ENCODE measurements at places on chromosomes 1 and 21.

DNA sequence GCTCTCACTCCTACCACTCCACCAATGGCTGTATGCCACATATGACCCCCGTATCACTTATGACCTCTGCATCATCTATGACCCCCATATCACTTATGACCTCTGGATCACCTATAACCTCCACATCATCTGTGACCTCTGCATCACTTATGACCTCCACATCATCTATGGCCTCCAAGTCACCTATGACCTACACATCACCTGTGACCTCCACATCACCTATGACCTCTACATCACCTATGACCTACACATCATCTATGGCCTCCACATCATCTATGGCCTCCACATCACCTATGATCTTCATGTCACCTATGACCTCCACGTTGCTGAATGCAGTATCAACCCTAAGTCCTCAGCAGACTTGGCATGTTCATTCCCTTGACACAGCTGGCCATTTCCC is 271.2 kb downstream of the MATN1 start:
- DNase-seq, result peak; percentile 2

GRCh38 chr1:167093846-167094516 is at the start of gene STYXL2:
STYXL2 (plus strand) TSS chr1:167094075; CDS start chr1:167094850, 775 bp downstream.
- DNase-seq, result no peak

DNA sequence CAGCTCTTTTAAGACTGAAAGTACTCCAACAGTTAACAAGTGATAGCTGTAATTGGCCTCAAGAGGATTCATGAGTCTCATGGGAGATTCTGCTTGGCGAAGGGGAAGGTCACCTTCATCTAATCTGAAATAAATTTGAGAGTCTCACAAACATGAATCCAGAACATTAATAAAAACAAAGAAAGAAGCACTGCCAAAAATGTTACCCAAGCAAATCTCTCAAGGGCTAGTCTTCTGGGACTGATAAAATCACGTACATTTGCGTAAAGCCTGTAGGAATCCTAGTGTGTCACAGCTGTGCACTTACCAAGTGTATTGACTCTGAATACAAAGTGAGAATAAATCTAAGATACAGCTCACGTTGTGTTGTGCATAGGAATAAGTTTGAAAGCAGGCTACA is 21.2 kb upstream of the NUF2 start:
- no peak for DNase-seq

DNA sequence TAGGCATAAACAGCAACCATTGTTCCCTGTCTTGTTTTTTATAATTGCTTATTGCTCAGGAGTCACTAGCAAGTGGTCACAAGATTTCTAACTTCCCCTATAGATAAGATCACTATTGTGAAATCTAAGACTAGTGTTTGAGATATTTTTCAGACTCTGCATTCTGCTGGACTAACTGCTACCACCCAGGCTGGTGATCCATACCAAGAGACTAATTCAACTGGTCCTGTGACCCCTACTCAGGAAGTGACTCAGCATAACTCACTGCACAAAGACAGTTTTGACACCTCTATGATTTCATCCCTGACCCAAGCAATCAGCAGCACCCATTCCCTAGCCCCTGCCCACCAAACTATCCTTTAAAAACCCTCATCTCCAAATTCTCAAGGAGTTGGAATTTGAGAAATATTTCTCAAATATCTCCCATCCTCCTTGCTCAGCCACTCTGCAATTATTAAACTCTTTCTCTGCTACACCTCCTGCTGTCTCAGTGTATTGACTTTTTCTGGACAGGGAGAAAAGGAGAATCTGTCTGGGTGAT is 52.7 kb downstream of the TRIM33 start:
- no peak for DNase-seq

DNA sequence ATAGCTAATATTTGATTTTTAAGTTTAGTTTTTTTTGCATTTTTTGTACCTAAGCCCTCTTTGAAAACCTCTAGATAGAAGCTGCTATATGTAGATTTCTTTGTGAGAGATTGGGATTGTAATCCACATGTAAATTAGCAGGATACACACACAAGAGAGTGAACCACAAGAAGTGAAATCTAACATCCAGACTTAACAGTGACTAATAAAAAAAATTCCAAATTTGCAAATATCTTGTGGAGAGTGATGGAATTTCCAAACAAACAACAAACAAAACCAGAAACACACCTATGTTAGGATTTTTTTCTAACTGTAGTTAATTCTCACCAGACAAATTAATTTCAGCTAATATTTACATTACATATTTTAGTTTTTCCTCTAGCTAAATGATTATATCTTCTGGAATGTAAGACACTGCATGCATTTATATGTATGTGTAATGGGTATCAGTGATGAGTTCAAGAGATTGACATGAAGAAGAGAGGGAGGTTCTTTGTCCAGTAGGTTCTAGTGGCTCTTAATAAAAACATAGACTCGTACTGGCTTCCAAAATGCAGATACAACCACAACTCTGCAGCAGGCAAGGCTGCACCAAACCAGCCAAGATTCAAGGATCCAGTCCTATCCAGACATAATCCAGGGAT is 12.8 kb downstream of the CLDN17 start:
- no peak for DNase-seq

GRCh38 chr1:169918927-169919326 is 25.2 kb upstream of the SCYL3 start:
- DNase-seq, result no peak

GRCh38 chr1:10401281-10401680 is 2.4 kb downstream of the PGD start:
- peak; percentile 47 for DNase-seq

DNA sequence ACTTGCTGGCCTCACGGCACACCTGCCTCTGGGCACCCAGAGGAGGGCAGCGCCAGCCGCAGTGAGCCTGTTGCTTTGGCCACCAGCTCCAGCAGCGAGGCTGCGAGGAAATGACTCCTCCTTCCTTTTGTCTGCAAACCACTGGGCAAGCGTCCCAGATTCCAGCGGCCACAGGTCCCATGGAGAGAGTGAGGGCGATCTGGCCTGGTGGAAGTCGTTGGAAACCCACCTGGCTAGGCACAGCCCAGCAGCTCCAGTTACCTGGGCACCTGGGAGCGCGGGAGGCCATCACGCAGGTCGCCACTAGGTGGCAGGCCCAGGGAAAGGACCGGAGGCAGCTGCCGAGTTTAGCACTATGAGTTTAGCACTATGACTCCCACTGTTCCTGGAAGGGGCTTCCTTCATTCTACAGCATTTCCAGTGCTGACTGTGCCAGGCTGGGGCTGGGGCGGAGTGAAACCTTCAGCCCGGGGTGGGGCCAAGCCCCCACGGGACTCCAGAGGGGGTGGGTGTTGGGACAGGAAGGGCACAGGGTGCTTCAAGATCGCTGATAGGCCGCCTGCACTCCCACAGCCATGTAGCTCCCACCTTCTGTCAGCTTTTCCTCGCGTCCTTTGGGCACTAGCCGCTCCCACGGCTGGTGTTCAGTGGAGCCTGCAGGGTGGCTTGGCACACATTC is 1.1 kb upstream of the ESPN start:
- peak; percentile 76 for DNase-seq

DNA sequence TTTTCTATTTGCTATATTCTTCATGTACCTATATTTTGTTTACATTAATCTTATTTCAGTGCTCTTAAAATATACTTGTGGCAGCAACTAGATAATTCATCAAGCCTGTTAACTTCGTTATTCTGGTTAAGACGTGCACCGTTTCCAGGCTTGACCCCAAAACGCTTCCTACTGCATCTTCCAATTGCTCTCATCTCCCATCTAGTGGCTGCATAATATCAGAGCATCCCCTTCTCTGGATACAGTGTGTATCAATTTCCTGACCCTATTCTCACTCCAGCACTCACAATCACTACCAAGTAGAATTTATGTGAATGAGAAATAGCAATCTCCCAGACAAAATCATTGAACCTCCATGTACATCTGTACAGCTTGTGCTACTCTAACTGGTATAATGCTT is 1280.3 kb upstream of the B3GALT2 start:
- no peak for DNase-seq

GRCh38 chr1:29259802-29260441 is 23.6 kb downstream of the PTPRU start:
- peak; percentile 90 for DNase-seq

- DNase-seq, result no peak
Measured at GRCh38 chr1:30872948-30873263, 35.7 kb downstream of the SDC3 start.

DNA sequence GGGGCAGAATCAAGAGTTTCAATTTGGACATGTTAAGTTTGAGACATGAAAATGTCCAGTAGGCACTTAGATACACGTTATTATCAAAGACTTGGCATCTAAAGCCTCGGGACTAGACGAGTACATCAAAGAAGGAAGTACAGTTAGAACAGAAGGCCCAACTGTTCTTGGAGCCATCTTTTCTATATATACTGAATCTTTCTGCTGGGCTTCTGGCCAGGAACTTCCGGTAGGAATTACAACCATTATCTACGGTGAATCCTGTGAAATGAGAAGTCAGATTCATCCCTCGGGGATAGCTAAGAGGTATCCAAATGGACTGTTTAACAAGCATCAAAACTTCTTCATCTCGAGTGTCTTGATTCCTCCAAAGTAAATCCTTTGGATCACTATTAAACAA is 34.4 kb upstream of the NRDC start:
- DNase-seq, result no peak

GRCh38 chr1:196209265-196209664 is 399.0 kb downstream of the KCNT2 start:
- DNase-seq, result peak; percentile 6

GRCh38 chr1:98197356-98197755 is 276.5 kb upstream of the DPYD start:
- no peak for DNase-seq

GRCh38 chr1:12810691-12811408 is 19.7 kb downstream of the PRAMEF1 start:
- DNase-seq, result peak; percentile 48
